Activated T-cell treated with anti-CD3 and anti-CD28 coated beads, Interleukin-2, amount 50 U/mL, for 72 hours (primary cell): ENCODE measurements at places on chromosomes 4 and X. TPM values are rescaled to one million over a fixed set of nuclear protein-coding genes. Genes with fewer than 3 reads are reported as not detected.

DNA sequence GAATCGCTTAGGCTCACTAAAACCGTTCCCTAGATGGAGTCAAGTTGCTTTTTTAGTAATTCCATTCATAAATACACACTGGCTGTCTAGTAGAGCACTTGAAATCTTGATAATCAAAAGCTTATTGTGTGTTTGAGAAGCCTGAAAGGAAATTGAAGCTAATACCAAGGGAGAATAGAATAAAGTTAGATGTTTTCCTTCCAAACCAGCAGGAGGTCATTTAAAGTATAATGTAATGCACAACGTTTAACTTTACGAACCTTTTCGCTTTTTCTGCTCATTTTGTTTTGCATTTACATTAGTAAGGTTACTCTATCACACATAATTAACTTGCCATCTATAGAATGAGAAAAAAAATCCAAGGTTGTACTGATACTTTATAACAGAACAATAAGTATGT is 440.9 kb downstream of the NKX6-1 start:
- no peak for DNase-seq

SRPK3 gene
- total RNA-seq = not detected

GRCh38 chr4:98996056-98996764 is 689 bp downstream of the METAP1 start:
- DNase-seq = peak; percentile 18

VEGFD gene
- not detected for total RNA-seq

GRCh38 chrX:47168495-47169073 is 23.6 kb downstream of the RBM10 start:
- no peak for DNase-seq

DNA sequence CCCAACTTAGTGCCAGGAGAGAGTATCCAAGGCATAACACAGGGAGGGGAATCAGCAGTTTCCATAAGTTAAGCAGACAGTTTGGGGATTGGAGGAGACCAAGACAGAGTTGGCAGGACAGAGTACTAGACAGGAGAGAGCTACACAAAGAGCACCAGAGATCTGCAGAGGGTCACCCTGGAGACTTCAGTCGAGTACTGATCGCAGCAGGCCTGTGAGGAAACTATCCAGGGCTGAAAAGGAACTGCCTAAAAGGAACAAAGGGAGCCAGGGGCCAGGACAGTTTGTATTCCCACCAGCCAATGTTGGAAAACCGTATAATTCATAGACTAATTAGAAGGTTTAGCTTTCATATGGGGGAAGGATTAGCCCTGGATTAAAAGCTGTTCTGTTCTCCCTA is 80.6 kb upstream of the ENPP6 start:
- DNase-seq = no peak

RHOXF2B gene
- not detected for total RNA-seq

DNA sequence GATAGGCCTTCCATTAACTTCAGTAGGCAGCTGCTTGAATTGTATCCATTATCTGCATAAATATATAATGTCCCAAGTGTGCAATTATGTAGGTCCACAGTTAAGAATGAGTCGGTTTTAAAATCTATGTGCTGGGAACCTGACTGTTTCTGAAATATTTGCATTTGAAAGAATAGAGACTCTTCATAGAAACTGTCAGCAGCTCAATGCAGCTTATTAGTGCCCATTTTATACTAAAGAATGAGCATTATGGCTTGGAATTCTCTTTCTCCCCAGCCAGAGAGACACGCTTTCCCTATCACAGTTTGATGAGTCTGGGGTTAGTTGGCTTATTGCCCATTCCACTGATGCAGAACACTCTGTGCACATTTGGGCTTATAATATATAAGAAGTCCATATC is 202.0 kb upstream of the PCDH7 start:
- no peak for DNase-seq

GPRASP2 gene
- total RNA-seq = 1.4 TPM

DNA sequence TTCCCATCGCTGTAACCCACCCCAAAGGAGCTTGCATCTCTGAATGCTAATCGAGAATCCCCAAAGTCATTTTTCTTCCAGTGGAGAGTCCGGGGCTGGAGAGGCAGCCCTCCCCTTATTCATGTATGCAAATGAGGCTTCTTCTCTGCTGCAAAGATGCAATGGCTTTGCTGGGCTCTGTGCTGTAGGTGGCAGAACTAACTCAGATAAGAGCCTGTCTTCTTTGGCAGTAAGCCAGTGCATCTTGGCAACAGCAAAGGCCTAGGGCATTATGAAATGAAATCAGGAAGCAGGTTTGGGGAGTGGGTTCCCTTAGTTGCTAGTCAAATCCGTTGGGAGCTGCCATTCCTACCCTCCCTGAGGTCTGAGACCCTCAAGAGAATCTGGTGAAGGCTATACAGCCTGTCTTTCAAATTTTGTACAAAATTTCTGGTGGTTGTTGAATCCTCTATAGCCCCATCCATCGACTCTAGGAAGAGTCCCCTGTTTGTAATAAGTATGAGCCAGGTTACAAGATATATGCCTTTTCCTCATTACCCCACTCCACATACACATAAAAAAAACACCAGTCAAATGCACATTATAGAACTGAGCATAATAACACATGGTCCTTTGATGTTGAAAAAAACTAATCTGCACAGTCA is 290.6 kb upstream of the TAPT1 start:
- no peak for DNase-seq

DNA sequence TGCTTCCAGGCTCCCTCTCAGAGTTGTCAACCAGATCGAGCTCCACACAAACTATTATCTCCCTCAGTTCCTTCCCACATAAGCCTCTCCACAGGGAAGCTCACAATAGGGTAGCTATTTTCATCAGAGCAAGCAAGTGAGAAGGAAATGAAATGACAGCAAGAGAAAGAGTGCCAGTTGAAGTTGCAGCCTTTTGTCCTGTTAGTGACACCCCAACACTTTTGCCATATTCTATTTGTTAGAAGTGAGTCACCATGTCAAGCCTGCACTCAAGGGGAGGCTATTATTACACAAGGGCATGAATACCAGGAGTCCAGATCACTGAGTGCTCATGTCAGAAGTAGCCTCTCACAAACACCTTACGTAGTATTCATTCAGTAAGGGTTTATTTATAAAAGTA is 266.3 kb upstream of the NOCT start:
- DNase-seq = no peak

DNA sequence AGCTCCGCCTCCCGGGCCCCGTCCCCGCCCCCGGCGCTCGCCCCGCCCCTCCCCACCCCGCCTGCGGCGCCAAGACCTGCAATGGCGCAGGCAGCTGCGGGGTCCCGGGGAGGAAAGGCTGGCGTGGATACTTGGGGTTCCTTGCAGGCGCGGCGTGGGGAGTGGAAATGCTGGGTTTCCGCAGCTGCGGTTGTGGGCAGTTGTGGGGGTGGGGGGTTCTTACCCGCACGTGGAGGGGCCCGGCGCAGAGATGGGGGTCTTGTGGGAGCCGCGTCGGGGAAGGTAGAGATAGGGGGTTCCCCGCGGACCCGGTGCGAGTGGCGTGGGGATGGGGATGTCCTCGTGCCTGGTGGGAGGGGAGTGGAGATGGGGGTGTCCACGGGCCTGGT is 680 bp upstream of the ASMTL start:
- no peak for DNase-seq

- DNase-seq = no peak
These were observed 22.1 kb upstream of the NDST3 start for GRCh38 chr4:118012142-118012541.

- no peak for DNase-seq
These were observed 63.4 kb downstream of the GALNTL6 start for GRCh38 chr4:171876636-171877035.

DNA sequence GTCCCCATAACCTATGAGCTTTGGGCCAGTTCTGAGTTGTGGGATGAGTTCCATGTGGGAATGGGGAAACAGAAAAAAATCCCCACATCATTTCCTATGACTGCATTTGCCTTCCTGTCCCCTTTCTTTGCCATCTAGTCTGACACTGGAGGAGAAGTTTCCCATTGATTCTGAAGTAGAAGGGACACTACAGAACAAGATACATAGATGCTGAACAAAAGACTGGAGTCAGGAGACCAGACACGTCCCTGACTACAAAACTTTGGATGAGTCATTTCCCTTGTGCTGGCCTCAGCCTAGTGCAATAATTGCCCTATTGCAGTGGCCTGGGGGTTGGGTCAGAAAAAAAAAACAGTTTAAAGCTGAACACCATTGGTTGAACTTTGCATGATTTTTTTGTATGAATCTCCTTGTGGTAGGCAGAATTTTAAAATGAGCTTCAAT is 22.1 kb downstream of the BEX3 start:
- DNase-seq = no peak

GRCh38 chr4:53193111-53193510 is 172.8 kb downstream of the SCFD2 start:
- DNase-seq = no peak

HTR2C gene
- total RNA-seq = not detected

DMRTC1B gene
- total RNA-seq = 0.30 TPM

GRCh38 chrX:71162981-71163380 is 18.3 kb downstream of the NLGN3 start:
- no peak for DNase-seq

DNA sequence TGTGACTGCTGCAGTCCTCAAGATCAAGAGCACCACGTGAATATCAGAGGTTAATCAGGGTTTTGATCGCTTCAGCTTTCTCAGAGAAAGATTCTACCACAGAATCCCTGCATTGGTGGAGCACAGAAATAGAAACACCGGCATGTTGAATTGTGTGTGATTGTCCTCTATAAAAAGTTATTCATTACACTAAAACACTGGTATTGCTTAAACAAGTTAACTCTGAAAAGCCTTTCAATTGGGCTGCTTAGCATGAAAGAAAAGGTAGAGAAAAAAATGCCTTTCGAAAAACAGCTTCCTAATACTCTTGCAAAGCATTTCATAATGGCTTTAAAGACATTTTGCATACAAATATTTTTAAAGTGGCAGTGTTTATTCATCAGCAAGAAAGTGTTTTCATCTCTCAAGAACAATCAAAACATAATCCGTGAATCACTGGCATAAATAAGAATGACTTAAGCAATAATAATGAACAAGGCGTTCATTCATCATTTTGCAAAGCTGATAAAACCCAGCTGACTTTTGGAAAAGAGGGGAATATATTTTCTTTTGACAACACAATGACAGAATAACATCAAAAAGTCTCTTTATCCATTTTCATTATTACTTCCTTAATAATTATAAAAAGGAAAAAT is 61.1 kb downstream of the HELT start:
- DNase-seq = no peak

DNA sequence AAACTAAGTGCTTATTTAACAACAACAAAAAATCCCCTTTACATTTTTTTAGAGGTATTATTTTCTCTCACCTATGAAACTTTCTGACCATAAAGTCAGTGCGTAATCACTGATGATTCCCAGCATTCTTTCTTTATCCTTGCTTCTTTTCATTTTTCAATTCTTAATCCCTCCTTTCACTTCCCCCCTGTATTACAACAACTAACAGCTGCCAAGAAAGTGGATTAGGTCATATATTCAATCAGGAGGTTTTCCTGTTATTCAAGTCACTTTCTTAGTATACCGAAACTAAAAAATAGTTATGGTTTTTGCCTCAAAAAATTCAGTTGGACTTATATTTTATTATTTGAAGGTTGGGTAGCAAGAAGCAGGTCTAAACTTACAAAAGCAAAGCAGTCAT is 2.1 kb upstream of the STAP1 start:
- DNase-seq = no peak

SSX2 gene
- total RNA-seq = not detected

DNA sequence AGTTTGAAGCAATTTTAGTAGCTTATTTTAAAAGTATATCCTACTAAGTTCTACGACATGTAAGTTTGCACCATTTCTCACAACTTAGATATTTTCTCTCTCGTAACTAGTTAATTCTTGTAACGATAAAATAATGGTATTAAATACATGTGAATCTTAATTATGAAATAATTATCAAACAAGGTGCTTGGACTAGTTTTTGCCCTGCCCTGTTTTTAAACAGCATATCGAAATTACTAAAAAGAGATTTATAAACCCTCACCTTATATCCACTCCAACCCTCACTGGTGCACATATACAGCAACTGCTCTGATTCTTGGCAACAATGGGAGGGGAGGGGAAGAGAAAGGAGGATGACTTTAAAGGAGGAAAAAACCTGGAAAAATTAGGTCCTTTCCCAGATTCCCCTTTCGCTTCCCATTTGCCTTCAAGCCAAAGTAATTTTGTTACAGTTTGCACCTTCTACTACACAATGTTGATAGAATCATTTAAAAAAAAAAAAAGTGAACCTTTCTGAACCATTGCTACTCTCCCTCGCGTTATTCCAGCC is 820 bp upstream of the MAB21L2 start:
- DNase-seq = no peak

ARHGAP4 gene
- 158 TPM for total RNA-seq

GRCh38 chr4:145679520-145679919 is 426 bp upstream of the C4orf51 start:
- no peak for DNase-seq

GRCh38 chr4:100189820-100190642 is at the start of gene DDIT4L:
Gene DDIT4L (minus strand): TSS chr4:100190468. CDS start chr4:100189983, 485 bp downstream.
- DNase-seq = peak; percentile 27

GRCh38 chr4:156190615-156191014 is 236.9 kb upstream of the CTSO start:
- DNase-seq = no peak

DNA sequence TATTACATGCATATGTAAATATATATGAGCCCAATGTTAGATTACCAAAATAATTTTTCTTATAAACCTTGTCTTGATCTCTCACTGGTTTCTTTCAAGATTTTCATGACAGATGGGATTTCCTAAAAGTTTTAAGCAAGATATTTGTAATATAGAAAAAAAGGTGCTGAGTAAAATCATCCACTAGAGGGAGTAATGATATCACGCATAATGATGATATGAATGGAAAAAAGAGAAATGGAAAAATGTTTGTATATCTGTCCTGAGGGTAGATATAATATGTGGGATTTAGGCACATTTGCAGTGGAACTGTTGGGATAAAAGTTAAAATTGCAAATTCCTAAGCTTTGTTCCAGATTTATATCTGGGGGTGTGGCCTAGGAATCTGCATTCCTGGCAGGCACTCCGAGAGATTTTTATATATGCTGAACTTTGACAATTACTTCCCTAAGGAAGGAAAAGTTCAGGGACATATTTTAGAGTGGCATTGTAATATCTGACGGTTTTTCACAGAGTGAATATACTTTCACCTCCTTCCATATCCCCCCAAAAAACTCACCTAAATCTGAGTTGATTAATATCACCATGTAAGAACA is 60.5 kb downstream of the TMA16 start:
- DNase-seq = no peak

SCOC gene
- 31.6 TPM for total RNA-seq

- DNase-seq = no peak
These were observed 30.1 kb downstream of the GABRB1 start for GRCh38 chr4:47061435-47061834.

- DNase-seq = no peak
These were observed 191.6 kb downstream of the VEGFC start for GRCh38 chr4:176601124-176601523.

- DNase-seq = no peak
These were observed 138.9 kb upstream of the INPP4B start for GRCh38 chr4:142984871-142985585.

TCEAL6 gene
- total RNA-seq = 0.25 TPM

SYN1 gene
- total RNA-seq = 2.0 TPM

PDGFC gene
- total RNA-seq = not detected

PAK3 gene
- 1.8 TPM for total RNA-seq

APELA gene
- total RNA-seq = not detected
